ENCODE measurements at places on chromosomes 5 and 9.

GRCh38 chr9:114011313-114011712 lies 66.8 kb downstream of the AMBP start:
- no peak for DNase-seq

GRCh38 chr5:161261668-161262323 lies 284.7 kb downstream of the GABRB2 start:
- no peak for DNase-seq

GRCh38 chr9:131873891-131874440 lies 134.1 kb upstream of the RAPGEF1 start:
- DNase-seq: no peak

DNA sequence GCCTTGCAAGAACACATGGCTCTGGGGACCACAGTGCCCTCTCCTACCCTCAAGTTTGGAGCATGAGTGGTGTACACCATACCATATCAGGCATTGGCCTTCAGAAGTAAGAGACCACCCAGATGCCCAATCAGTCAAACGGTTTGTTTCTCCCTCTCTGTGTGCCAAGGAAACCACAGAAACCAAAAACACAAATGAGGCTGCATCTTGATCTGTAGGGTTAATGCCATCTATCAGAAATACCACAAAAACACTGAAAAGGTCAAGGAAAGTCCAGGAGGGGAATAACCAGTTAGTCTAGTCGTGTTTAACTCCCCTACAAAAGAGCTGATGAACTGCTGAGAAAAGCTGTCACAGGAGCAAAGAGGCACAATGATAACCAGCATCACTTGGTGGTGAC lies 78.4 kb downstream of the INSYN2B start:
- DNase-seq: no peak

GRCh38 chr9:36817160-36817834 lies 216.8 kb downstream of the PAX5 start:
- DNase-seq: no peak

DNA sequence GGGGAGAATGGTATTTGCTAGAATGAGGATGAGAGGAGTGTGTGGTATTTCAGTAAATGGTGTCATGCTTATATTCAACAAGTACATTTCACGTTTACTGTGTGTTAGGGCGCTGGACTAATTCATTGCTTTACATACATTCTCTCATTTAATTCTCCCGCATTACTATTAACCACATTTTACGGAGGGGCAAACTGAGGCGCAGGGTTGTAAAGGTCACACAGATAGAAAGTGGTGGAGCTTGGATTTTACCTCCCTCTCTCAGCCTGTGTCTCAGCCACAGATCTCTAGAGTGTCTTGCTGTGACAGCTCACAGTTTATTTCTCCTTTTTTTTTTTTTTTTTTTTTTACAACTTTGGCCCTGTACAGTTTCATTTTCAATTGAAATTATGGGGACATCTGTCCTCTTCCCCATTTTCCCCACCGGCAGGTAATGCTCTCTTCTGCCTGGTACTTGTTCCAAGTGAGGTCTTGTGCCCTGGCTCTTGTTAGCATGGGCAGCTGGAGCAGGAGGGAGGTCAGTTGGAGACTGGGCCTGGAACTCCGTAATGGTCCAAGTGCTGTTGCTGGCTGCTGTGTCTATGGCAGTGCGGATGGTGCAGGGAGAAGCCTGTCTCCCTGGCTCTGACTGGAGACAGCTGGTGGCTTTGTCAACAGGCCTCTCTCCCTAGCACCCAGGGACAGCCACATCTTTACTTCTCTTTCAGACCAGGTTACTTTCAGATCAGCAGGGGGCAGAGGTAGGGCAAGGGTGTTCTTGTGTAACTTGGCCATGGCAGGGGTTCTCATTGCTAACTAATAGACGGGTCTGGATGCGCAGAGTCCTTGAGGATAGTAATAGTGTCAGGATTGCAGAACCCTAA lies 20.5 kb upstream of the NDST1 start:
- DNase-seq: no peak

GRCh38 chr9:93958121-93958818 lies 3.1 kb upstream of the BARX1 start:
- no peak for DNase-seq

- DNase-seq: no peak
Measured at GRCh38 chr5:137622850-137623249, 113.0 kb downstream of the KLHL3 start.

GRCh38 chr5:157611571-157612476 lies 36.2 kb upstream of the ADAM19 start:
- DNase-seq: no peak

- peak; percentile 73 for DNase-seq
Measured at GRCh38 chr9:136791516-136792276, 552 bp downstream of the TMEM141 start.

- no peak for DNase-seq
Measured at GRCh38 chr9:122201641-122202040, 27.1 kb downstream of the LHX6 start.

DNA sequence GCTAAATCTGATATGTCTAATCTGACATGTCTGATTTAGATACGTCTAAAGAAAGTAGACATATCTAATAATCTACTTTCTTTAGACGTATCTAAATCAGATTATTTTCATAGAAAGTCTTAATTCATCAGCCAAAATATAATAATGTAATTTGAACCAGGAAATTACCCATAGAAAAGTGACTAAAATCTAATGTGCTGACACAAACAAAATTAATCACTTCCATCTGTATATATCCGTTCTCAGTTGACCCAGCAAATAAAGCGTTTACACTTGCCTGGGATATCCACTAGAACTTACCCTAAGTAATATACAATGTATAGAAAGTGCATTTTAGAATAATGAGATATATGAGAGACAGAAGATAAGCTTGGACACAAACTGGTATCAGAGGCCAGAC lies 56.7 kb downstream of the TTLL11 start:
- DNase-seq: no peak

DNA sequence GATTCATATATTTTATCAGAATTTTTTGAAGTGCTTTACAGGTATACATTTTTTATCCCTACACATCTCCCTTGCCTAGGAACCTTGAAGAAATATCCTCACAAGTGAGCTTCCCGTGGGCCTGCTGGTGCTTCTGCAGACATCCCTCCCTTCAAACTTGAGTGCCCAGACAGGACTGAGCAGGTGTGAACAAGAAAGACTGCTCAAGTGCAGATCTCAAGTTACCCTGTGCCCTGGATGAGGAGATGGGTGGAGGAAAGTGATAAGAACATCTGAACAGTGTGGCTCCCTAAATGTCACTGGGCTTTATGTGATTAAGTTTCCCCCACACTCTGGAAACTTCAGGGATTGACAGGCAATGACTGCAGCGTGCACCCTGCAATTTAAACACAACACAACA lies 209.8 kb downstream of the TLE1 start:
- no peak for DNase-seq

- DNase-seq: no peak
Measured at GRCh38 chr5:122180146-122180712, 50.9 kb downstream of the ZNF474 start.

DNA sequence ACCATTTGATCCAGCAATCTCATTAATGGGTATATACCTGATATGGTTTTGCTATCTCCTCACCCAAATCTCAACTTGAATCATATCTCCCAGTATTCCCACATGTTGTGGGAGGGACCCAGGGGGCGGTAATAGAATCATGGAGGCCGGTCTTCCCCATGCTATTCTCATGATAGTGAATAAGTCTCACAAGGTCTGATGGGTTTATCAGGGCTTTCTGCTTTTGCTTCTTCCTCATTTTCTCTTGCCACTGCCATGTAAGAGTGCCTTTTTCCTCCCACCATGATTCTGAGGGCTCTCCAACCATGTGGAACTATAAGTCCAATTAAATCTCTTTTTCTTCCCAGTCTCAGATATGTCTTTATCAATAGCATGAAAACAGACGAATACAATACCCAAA lies 74.5 kb upstream of the APC start:
- no peak for DNase-seq

- DNase-seq: no peak
Measured at GRCh38 chr5:1349246-1349645, 4.3 kb upstream of the CLPTM1L start.

DNA sequence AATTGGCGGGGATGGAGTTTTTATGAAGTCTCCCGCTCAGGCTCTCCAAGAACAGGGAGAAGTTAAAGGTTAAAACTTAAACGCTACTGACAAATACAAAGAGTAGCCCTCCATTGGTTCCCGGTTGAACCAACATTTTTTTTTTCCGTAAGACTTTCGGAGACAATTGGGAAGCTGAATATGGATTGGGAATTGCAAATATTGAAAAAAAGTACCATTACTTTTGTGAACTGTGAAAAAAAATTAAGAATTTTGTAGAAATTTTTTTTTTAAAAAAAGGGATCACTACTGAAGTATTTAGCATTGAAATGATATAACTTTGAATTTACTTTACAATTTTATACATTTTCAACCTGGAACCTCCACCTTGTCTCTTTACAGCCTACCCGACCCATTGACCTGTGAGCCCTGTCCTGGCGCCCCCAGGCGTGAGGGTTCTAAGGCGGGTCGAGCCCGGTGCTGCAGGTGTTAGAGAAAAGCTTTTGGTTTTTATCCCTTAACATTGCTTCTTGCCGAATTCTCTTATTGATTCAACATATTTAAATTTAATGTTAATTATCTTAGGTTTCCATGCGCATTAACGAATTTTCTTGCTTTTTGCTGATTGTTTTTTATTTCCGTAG lies 448 bp upstream of the ZNF782 start:
- no peak for DNase-seq

GRCh38 chr9:29701559-29701958 lies 2128.3 kb upstream of the C9orf72 start:
- DNase-seq: no peak

DNA sequence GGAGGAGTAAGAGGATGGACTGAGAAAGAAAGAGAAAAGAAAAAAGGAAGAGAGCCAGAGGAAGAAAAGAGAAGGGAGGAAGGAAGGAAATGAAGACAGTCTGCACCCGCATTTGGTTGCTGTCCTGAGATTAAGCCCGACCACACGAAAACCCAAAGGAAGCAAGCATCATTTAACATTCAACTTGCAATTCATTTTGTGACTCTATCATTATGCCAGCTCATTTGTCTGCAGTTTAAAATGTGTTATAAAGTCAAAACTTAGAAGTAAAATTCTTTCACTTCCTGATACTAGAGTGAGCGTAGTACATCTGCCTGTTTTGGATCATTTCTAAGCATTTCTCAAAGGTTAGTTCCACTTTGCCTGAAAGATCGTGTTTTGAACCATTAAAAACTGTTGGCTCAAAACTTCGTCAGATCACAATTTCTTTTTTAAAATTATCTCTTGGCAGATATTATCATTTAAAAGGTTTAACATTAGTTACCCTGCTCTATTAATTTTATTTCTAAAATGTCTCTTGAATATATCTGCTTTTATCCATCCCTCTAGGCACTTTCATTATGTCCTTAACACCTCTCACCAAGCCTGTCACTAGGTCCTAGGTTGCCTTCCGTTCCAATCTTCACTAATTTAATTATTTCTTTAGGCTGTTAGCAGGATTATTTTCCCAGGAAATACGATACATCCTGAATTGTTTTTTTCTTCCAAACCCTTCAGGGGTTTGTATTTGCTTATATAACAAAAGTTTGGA lies 240.9 kb downstream of the TLE4 start:
- DNase-seq: no peak

GRCh38 chr5:12323637-12324229 lies 419.5 kb upstream of the CTNND2 start:
- no peak for DNase-seq

DNA sequence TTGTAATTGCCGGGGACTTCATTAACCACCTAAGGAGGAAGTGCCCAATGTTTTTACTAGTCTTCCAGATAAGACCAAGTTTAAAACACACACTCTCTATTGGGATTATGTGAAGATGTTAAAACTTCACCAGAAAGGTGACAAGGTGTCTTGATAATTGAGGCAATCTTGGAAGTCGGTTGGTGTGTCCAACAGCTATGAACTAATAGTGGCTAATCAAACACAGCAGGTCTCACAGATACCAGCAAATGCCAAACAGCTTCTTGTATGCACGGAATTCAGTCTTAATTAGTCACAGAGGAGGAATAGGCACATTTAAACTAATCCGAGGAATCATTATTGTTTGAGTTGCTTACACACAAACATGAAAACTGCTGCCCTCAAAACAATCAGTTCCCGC lies 214.5 kb downstream of the SEC61B start:
- DNase-seq: no peak

GRCh38 chr9:108149326-108149725 lies 659.8 kb upstream of the KLF4 start:
- DNase-seq: no peak

DNA sequence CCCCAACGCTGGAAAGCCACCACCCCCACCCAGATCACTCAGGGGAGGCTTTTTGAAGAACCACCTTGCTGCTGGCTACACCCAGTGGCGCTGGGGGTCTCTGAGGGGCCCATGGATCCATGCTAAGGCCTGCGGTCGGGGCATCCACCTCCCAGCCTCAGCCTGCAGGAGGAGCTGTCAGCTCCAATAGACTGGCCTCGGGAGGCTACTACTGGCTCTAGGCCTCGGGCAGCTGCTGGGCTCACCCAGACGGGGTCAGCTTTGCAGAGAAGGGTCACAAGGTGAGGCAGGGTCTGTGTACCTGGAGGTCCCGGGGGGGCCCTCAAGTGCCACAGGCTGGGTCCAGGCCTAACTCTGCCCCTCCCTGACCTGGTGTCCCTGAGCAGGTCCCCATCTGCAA lies 193.7 kb downstream of the OLFM1 start:
- no peak for DNase-seq

- DNase-seq: no peak
Measured at GRCh38 chr5:43804041-43804440, 201.1 kb downstream of the NNT start.

DNA sequence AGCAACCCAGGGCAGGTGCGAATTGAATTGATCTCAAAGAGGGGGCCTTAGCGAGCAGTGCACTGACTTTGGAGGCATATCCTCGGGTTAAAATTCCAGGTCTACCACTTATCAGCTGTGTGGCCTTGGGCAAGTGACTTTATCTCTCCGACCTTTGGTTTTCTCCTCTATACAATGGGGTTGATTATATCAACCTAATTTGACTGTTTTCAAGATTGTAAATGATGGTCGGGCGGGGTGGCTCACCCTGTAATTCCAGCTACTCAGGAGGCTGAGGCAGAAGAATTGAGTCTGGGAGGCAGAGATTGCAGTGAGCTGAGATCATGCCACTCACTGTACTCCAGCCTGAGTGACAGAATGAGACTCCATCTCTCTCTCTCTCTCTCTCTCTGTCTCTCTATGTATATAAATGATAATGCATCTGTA lies 18.7 kb downstream of the SPRY4 start:
- no peak for DNase-seq

GRCh38 chr5:169814522-169814921 lies 165.8 kb downstream of the INSYN2B start:
- no peak for DNase-seq

DNA sequence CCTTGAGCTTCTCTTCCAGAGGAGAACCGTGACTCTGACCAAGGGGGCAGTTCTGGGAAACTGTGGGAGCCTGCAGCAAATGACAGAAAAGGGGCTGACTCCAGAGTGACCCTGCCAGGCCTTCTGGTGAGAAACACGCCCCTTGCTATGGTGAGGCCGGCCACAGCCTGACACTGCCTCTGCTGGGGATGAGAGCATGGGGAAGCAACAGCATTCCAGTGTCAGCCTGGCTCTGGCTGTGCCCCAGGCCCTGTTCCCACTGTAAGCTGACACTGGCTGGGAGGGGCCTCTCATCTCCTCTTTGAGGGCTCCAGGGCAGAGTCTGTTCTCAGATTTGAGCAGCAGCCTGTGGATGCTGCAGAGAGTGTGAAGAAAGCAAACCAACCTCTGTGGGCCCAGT lies 180.0 kb upstream of the IL12B start:
- no peak for DNase-seq

All from central memory CD4-positive, alpha-beta T cell (primary cell).